Non-pigmented ciliary epithelial cell (primary cell): ENCODE measurements at places on chromosomes 16 and 17.

DNA sequence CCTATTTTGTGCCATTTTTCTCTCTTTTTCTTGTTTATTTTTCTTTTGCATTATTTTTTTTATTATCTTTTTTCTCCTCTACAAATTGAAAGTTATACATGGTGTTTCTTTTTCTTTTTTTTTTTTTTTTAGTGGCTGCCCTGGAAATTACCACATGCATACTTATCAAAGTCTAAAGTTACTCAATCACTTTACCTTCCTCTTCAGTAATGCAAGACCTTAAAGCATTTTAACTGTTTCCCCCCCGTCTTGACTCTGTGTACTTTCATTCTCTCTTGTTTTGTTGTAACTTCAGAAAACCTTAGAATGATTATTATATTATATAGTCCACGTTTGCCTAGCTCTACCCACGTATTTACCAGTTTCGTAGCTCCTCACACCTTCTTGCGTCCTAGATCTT lies 33.3 kb upstream of the SMPD3 start:
- DNase-seq, result no peak

- no peak for DNase-seq
Observed at GRCh38 chr17:55962951-55963401, 190.3 kb upstream of the ANKFN1 start.

- DNase-seq, result no peak
Observed at GRCh38 chr17:78131172-78132083, 857 bp downstream of the TMC8 start.

DNA sequence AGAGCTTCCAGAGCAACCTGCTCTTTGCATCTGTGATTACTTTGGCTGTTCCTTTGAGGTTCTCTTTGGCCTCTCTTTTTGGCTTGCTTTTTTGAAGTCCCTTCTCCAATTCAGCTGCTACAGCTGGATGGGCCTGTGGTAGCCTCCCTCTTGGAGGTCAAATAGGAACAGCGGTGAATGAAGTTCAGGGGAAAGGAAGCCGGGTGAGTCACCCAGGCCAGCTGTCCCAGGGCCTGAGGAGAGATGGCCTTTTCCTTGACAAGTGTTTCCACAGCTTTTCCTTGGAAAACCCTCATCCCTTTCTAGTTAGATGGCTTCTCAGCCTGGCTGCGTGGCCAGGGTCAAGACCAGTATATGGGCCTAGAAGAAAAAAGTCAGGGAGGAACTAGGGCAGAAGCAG lies 103.1 kb downstream of the STX8 start:
- no peak for DNase-seq

DNA sequence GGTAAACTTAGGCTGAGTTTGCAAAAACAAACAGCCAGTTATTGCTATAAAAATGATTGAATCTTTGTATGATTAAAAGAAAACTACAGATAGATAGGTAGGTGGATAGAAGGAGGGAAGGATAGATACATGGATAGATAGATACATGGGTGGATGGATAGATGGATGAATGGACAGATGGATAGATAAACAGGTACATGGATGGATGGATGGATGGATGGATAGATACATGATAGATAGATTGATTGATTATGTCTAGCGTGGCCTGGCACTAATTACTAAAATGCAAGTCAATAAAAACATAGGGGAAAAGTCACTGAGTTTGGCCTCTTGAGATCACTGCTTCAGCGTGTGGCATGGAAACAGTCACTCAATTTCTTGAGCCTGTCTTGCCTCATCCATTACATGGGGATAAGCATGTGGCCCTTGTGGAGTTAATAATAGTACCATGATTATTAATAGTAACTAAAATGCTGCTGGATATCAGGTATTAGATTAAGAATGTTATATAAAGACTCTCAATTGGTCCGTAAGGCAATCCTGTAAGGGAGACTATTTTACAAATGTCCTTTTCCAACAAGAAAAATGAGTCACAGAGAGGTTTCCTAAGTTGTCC lies 184.9 kb downstream of the HS3ST3A1 start:
- DNase-seq, result no peak
